ENCODE measurements at places on chromosomes 2 and 18.

- DNase-seq, result no peak
Measured at GRCh38 chr2:57614988-57615387, 431.6 kb upstream of the VRK2 start.

DNA sequence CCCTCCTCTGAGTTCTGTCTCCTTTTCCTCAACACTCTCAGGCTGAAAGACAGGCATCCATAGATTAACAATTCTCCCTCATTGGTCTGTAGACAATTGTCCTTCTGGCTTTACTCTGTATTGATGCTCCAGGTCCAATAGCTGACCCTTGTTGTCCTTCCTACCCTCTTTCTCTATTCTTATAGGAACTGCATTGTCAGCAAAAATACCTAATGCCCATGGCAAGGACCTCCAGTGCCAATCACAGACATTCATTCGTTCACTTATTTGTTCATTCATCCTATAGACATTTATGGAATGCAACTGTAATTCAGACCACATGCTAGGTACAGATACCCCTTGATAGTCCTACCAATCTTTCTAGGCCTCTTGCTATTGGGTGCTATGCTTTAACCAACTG, 69.8 kb upstream of the DTNA start:
- DNase-seq, result no peak

GRCh38 chr18:3212657-3213056, 7.1 kb downstream of the MYOM1 start:
- no peak for DNase-seq

- no peak for DNase-seq
Measured at GRCh38 chr2:143881246-143881645, 638.7 kb downstream of the ZEB2 start.

DNA sequence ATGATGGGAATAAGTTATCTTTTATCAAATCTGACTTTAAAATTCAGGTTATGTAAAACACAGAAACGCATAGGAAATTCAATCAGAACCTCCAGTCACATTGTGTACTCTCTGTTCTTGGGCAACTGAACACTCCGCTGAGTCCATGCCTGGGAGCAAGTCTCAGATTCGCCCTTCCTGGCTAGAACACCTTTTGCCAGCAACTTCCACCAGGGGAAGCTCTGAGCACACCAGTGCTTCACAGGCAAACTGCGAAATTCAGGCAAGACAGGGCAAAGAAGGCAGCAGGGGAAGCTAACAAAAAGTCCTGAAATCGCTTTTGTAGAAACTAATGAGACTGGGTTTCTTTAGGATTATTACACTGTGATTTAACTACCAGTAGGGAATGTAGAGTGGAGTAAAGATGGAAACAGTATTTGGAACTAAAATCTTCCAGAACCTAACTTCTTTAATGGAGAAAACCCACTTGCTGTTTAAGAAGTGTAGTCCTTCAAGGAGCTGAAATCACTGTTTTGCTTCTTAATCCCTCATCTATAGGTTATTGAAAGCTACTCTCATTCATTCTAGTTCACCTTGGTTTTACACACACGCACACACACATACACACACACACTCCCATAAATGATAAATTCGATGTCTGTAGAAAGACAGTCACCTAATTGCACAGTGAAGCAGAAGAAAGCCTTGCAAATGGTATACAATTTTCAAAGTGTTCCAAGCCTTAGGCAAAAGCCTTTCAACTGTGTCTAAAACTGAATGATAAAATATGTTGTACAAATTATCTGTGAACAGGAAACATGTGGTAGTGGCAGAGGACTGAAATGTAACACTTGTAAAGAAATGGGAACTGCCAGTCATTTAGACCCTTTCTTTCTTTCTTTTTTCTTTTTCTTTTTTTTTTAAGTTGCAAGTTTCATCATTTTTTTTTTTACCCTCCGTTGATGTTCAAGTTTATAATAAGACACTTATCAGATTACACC, 214.5 kb downstream of the TMEM182 start:
- no peak for DNase-seq

DNA sequence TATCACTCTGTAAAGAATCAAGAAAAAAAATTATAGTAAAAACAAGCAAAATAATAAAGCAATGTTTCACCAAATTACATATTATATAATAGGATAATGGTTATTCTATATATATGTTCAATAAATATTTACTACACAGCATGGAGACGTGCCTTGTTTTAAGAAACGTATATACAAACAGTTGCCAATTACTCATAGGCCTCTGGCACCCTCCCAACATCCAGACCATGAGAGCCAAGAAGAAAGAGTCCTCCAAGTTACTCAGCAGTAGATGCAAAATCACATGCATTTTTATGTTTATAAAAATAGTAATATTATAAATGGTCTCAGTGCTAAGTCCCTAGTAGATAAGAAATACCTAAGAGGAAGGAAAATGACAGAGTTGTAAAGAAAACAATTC, 64.8 kb downstream of the REV1 start:
- DNase-seq, result no peak

DNA sequence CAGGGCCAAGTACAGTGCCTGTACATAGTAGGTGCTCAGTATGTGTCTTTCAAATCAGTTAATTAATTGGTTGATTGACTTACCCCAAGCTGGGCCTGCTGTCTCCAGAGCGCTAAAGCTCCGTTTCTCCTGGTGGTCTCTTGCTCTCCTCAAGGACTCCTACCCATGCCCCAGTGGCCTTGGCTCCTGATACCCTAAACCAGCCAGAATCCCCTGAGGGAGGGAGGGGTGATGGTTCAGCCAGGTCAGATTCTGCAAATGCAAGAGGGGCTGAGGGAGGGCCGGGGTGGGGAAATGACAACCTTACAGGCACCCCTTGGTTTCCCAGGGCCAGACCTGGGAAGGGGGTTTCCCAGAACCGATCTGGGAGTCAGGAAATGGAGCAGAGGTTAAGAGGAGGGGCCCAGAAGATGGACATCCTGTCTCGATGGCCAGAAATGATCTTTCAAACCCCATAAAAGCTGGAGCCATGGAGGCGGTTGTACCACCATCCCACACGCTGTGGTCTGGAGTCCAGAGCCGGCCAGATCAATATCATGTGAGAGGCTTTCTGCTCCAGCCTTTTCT, 209.1 kb downstream of the TNS1 start:
- no peak for DNase-seq

DNA sequence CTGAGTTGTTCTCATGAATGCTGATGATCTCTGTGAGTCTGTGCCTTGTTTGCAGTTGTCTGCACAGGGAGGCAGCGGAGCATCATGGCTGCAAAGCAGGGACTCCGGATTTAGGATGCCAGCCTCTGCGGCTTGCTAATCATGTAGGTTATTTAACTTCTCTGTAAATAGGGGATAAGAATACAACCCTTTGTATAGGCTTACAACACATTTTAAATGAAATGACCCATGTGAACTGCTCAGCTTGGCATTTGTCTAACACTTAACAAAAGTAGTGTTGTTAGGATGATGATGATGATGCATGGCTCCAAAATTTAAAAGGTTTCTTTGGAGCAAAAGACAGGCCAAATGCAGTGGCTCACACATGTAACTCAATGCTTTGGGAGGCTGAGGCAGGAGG, 19.4 kb downstream of the DYTN start:
- no peak for DNase-seq

GRCh38 chr2:95375532-95376150, 26.9 kb upstream of the FAHD2A start:
- no peak for DNase-seq

GRCh38 chr2:234472155-234472554, 24.7 kb downstream of the ARL4C start:
- DNase-seq, result no peak

DNA sequence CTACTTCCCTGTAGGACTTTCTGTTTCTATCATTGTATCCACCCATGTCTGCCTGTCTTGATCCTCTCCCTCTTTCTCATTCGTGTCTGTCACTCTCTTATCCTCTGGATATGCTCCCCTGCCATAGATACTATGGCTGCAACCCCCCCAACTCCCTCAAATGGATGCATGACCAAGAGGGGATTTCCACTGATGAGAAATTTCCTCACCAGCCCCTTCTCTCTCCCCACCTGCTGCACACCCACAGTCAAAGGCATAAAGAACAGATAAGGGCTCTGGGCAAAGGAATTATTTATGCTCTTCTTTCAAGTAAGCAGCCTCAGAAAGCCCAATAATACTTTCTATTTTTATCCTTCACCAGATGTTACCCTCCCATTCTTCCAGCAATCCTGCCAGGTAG, 121.3 kb downstream of the FOXI3 start:
- no peak for DNase-seq

- DNase-seq, result no peak
Measured at GRCh38 chr2:193894081-193894480, 1699.3 kb upstream of the TMEFF2 start.

- no peak for DNase-seq
Measured at GRCh38 chr2:57888463-57888862, 158.1 kb upstream of the VRK2 start.

DNA sequence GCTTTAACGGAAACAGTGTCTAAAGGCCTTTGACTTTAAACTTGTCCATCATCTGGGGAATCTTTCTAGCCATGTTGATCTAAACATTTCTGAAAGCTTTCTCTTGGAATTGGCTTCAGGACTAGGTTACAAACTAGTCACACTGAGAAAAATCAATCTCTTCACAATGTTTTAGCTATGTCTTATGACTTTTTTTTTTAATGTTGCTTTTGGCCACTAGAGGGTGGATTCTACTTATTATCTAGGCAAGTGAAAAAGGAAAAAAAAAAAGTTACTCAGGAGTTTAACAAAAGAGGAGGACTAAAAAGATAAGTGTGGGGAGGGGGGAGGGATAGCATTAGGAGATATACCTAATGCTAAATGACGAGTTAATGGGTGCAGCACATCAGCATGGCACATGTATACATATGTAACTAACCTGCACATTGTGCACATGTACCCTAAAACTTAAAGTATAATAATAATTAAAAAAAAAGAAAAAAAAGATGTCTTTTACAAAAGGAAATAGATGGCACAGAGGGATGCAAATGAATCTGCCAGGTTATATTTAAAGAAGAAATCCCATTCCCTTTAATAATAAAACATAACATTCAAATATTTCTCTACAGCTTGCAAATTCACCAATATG, 160.4 kb upstream of the PID1 start:
- DNase-seq, result no peak

DNA sequence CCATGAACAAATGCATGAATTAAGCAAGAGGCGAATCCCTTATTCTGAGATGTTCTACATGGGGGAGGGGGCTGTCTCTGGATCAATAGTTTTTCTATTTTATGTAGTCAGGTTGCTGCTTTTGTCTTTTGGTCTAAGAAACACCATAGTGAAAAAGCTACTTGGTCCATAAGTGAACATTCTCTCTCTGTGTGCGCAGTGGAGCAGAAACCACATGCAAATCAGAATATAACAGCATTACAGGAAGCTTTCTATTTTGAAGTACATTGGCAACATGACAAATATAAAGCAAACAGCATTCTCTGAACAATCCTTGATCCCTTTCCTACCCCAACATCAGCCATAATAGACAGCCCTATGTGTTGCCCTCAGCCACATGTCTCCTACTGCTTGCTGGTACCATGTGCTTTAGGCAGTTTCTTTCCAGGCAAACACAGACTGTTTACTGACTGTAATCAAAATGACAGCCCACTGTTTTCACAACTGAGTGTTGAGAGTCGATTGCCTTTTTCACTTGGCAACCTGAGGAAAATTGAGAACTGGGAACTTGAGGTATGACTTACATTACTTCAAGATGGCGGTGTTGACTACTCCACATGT, 10.6 kb downstream of the SCN3A start:
- no peak for DNase-seq

GRCh38 chr2:133562558-133562957, 5.7 kb downstream of the NCKAP5 start:
- no peak for DNase-seq

GRCh38 chr2:168602379-168602778, 146.3 kb downstream of the CERS6 start:
- no peak for DNase-seq

- no peak for DNase-seq
Measured at GRCh38 chr2:44944102-44944951, 2.8 kb downstream of the SIX3 start.

GRCh38 chr2:197322724-197323720, 12.4 kb upstream of the ANKRD44 start:
- DNase-seq, result no peak

DNA sequence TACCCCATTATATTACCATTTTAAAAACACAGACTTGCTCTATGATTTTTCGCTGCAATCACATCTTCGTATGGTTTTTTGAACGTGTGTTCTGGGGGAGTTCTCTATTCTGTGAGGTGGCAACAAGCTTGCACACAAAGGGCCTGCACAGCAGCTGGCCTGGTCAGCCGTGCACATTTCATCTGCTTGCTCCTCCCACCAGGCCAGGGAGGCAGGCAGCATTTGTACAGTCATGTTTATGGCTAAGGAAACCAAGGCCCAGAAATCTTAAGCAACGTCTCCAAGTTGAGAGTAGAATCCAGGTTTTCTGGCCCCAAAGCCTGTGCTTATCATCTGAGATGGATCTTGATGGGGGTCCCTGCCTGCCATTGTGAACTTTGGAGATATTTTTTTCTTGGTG, 106.4 kb upstream of the SMIM21 start:
- no peak for DNase-seq

- no peak for DNase-seq
Measured at GRCh38 chr2:115248066-115248465, 805.6 kb downstream of the DPP10 start.

- DNase-seq, result no peak
Measured at GRCh38 chr2:69087912-69088240, 74.9 kb downstream of the ANTXR1 start.

- no peak for DNase-seq
Measured at GRCh38 chr2:73611193-73611592, 31.0 kb downstream of the NAT8 start.

DNA sequence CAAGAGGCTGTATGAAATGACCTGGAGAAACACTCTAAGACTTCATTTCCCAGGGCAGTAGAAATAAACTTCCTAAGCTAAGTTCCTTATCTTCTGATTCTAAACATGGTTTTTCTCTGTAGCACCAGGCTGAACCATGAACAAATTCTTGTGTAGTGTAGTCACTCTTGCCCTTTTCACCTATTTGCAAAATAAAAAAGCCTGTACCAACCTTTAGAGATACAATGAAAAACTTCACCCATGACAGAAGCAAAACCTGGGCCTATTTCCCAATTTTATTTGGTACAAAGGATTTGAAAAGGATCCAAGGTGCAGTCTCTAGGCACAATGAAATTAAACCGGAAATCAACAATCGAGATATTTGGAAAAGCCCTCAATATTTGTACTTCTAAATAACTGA, 43.6 kb downstream of the POLR1A start:
- no peak for DNase-seq

DNA sequence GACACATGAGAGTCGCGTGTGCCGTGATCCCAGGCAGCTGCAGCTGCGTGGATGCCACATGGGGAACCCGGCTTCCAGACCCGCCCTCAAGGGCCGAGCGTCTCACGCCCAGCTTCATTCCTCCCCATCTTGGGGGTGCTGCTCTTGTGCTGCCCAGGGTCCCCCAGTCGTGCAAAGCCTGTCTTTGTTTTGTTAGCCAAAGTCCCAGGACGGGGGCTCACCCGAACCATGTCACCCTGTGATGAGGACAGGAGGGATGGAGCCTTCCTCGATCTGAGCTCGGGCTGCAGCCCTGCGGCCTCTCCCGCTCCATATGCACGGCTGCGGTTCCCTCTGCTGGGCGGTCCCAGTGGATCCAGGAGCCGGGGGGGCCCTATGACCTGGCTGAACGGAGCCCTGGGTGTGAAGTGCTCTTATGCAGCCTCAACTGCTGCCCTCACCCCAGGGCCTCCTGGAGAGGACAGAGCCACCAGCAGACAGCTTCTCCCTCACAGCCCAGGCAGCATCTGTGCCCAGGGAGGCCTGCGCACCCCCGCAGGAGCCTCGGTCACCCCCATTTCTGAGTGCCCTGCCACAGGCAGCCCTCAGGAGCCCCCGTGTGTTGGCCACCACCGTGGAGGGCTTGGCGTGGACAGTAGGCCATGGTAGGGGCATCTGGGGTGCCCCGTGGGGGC, 99.0 kb upstream of the CTDP1 start:
- no peak for DNase-seq

All from T-helper 17 cell (primary cell).